ENCODE measurements at places on chromosomes 2 and 18.
A peak's percentile ranks its signal among the peaks of the same experiment; 100 is the strongest.

- no peak for DNase-seq
These were observed 119.2 kb downstream of the BABAM2 start for GRCh38 chr2:28009732-28010131.

DNA sequence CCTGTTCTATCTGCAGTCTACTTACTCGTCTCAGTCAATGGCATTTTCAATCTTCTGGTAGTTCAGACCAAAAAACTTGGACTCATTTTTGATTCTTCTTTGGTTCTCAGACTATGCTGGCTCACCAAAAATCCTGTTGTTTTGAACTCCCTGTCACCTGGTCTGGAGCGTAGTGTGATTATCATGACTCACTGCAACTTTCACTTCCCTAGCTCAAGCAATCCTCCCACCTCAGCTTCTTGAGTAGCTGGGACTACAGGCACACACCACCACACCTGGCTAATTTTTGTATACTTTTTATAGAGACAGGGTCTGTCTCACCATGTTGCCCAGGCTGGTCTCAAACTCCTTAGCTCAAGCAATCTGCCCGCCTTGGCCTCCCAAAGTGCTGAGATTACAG, 163.3 kb upstream of the CDH7 start:
- no peak for DNase-seq

GRCh38 chr2:235607546-235608199, 113.8 kb downstream of the AGAP1 start:
- DNase-seq: no peak

- no peak for DNase-seq
These were observed 652.2 kb downstream of the LRRTM4 start for GRCh38 chr2:76870011-76870410.

GRCh38 chr2:181241797-181242196, 215.4 kb upstream of the ITGA4 start:
- DNase-seq: no peak

DNA sequence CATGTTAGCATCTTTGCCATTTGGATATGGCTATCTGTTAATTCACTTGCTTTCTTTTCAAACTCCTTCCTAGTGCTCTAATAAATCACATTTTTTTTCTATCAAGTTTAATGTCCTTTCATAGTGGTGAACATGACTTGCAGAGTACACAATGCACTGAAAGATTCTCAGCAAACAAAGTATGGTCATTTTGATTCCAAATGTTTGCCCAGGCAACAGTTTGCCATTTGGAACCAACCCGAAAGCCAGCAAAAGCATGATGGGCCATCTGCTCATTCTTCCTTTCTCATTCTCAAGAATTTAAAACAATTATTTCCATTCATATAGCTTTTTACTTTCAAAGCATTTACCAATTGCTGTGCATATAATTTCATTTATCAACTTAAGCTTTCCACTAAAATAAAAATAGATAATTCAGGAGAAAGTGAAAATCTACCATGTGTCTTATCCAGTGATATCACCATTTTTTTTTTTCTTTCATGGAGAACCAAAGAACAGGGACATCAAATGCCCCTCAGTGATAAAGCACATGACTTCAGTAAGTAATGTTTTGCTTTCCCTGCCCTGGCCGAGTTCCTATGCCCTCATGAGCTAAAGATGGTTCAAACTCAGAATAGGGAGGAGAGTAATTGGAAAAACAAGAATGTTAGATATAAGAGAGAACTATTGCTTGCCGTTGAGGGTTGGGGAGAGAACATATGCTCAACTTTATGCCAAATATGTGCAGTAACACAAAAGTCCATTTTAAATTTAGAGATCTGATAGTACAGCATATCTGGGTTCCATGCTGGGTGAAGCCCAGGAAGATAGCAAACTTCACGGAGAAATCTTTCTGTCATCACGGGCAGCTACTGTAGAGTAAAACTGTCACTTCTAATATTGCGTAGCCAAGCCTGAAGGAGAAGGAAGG, 62.1 kb downstream of the HNMT start:
- DNase-seq: no peak

- no peak for DNase-seq
These were observed 14.9 kb downstream of the STAT1 start for GRCh38 chr2:190999058-190999457.

- DNase-seq: peak; percentile 82
These were observed 231.9 kb downstream of the RND3 start for GRCh38 chr2:150255528-150255927.

GRCh38 chr2:135212757-135213156, 160.7 kb downstream of the RAB3GAP1 start:
- DNase-seq: no peak

- DNase-seq: no peak
These were observed 19.3 kb upstream of the COPS8 start for GRCh38 chr2:237066396-237066795.

DNA sequence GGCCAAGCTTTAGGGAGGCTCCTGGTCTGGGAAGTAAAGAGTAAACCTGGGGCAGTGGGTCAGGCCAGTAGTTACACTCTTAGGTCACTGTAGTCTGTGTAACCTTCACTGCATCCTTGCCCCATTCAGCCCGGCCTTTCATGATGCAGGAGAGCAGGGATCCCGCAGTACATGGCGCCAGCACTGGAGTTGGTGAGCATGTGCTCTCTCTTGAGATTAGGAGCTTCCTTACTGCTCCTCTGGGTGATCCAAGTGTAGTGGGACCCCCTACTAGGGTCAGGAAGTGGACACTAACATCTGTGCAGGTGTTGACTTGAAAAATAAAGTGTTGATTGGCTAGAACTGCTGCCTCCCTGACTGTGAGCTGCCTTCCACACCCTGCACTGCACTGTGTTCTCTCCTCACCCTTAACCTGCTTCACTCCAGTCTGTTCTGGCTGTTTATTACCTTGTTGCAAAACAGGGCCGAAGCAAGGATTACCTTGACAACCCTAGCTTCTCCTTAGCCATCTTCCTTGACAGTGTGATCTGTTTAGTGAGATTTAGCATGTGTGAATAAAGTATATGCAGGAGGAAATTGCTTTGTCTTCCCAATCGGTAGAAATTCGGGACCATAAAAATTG, 5.2 kb downstream of the RETREG2 start:
- no peak for DNase-seq

DNA sequence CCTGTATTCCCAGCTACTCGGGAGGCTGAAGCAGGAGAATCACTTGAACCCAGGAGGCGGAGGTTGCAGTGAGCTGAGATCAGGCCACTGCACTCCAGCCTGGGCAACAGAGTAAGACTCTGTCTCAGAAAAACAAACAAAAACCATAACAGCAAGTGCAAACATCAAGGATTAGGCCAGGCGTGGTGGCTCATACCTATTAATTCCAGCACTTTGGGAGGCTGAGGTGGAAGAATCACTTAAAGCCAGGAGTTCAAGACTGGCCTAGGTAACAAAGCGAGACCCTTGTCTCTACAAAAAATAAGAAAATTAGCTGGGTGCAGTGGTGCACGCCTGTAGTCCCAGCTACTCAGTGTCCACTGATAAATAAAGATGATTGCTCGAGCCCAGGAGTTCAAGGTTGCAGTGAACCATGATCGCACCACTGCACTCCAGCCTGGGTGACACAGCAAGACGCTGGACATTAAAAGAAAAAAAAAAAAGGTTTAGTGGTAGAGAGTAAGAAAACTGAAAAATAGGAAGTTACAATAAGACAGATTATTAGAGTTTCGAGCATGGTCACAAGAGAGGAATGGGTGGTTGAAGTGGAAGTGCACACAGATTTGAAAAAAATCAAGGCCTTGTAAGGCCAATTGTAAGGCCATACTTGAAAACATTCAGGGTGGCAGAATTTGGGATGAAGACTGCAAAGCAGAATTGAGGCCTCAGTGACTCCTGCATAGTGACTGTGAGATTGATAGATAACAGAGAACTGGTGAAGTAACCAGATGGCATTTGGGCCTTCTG, 6.4 kb upstream of the KCMF1 start:
- no peak for DNase-seq

DNA sequence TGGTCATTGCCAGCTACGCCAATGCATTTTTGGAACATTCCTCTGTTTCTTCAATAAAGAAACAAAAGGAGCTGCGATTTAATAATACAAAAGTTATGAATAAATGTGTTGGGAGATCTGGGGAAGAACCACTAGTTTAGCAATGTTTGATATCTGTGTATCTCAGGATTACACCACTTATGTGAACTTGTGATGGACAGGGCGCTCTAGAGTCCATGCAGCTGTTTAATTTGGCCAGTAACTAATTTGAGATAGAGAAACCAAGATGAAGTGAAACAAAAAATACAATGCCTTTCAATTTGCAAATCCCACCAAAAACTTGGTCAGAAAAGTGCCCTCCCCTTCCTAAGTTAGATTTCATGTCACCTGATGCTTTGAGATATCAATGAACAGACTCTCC, 6.8 kb upstream of the DCDC2C start:
- no peak for DNase-seq

GRCh38 chr2:16209799-16210198, 269.4 kb downstream of the MYCN start:
- DNase-seq: no peak

DNA sequence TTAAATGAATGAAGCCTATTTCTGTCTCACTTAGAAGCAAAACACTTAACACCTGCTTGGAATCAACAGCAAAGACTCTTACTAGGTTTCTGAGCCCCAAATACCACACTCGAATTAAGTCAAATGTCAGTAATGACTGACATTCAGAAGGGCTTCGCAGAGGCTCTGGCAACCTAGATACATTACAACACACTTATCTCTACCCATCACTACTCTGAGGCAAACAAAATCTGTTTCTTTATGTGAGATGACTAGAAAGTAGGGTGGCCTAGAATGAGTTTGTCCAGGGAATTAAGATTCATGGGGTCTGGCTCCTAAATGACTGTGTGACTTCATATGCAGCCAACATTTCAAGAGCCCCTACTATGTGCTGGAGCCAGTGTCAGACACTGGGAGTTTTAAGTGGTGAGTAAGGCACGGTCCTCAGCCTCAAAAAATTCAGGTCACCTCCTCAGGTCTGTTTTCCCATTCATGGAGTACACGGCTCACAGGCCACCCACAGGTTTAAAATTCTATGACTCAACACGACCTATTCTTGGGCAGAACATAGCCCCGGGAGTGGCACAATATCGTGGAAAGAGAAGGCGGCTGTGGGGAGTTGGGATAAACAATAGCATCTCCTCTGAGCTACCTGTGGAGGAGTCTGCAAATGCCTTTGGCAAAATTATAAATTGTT, 150.3 kb upstream of the ZFP36L2 start:
- DNase-seq: no peak

- no peak for DNase-seq
These were observed 49.3 kb downstream of the MMADHC start for GRCh38 chr2:149538138-149538833.

DNA sequence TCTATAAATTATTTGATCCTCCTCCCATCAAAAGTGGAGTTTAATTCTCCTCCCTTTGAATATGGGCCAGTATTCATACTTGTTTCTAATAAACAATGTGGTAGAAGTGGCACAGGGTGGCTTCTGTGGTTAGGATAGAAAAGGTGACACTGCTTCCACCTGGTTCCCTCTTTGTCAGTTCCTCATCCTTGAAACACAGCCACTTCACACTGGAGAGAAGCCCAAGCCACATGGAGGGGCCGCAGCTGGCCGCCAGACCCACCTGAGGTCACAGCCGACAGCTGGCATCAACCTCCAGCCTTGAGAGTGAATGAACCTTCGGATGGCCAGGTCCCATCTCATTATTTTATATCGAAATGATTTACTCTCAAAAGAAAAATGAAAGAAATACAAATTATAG, 27.5 kb upstream of the SLC66A3 start:
- DNase-seq: no peak
